GDM1 (cell line): ENCODE measurements at places on chromosomes 5 and 9.

DNA sequence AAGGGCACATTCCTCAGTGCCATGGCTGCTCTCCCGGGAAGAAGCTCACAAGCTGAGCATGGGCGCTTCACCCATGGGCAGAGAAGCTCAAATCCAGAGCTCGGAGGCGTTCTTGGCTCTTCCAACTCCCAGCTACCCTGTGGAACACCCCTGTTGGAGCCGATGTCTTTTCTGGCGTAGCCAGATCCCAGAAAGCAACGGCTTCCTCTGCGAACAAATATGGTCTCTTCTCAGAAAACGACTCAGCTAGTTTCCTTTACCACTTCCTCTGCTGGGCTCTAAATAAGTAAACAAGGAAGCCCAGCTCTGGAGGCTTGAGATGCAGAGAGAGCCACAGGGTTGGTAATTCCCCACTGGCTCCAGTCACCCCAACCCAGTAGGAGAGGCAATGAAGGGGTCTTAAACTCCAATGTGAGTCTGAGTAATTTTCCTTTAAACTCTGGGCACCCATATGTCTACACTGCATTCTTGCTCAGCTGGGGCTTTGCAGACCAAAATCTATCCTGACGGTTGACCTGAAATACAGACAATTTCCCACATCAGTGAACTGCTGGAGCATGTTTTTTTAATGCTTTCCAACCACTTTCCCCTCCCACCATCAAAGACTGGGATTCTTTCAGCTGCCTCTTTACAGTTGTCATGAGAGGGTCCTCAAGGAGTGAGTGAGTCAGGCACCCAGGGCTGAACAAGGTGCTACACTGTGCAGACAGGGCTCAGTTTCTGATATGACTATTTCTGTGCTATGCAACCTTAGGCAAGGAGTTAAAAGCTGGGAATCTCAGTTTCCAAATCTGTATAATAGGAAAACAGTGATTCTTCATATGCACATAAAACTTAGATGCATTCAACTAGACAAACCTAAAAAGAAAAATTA, at the start of gene LCP2:
Gene LCP2, minus strand, starts transcription at position 189 of the 874 bp plus-strand sequence. Its CDS starts 166 bp downstream, at position 23.
- peak; percentile 74 for DNase-seq

DNA sequence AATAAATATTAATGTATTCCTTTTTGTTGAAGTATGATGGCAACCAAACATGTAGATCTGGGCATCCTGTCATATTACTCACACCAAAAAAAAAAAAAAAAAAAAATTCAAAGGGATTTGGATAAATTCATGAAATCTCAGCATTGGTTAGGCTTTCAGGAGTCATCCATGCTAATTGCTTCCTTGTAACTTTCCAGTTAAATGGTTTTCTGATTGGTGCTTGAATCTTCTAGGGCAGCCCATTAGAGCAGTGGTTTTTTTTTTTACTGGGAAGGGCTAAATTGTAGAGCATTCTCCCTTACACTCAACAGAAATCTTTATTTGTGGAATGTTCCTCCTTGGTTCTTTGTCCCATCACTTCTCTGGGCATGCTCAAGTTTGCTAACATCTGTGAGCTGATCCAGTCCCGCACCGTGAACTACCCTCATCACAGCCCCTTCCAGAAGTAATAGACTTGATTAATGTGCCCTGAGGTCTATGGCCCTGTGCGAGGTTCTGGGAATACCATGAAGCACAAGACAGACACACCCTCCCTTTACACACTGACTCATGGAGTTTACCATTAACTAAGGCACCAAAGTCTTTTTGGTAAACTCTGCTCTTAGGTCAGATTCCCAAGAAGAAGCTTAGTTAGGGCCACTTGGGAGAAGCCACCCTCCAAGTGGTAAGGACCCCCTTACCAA, 56.0 kb downstream of the RGS3 start:
- no peak for DNase-seq

DNA sequence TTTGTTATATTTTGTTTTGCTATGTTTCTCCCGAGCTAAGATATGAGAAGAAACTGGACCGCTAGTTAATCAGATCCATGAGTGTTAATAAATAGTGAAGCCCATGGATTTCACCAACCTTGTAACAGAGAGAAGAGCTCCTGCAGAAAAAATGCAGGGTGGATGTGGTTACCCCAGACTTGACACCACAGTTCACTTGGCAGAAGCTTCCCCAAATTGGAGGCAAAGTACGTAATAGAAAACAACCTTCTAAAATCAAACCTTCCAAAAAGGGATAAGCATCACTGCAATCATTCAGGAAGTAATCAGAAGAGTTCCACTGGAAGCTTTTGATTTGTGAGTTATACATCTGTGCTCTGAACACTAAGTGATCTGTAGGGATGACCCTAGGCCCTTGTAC, 267.5 kb downstream of the ACTL7B start:
- no peak for DNase-seq

GRCh38 chr5:180171568-180172094, 37.4 kb downstream of the RASGEF1C start:
- DNase-seq, result no peak

- DNase-seq, result no peak
Observed at GRCh38 chr5:164053123-164053522, 547.7 kb downstream of the MAT2B start.

DNA sequence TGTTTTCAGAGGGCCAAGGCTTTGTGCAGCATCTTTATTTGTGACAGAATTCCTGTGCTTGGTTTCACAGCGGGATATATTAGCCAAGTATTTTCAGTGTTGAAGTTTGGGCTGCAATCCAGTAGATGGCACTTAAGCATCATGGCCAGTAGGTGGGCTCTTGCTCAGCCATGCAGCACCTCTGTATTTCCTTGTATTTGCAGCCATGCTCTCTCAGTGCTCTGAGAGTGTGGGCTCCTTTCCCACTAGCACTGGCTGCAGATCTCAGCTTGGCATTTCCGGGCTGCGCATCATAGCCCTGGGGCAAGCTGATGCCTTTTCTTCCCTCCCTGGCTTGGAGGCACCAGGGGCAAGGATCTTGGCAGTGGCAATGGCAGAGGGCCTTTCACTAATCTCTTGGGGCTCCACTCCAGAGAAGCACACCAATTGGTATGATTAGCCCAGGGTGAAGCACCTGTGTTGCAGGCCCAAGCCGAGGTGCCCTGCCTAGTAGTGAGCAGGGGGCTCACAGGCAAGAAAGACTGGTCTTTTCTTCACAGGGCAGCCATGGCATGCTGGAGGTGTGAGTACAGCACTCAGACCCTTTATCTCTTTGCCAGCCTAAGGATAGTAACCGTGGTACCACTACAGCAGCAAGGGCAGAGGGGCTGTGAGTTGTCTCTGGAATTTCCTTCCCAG, 48.3 kb downstream of the SLCO6A1 start:
- DNase-seq, result peak; percentile 44

DNA sequence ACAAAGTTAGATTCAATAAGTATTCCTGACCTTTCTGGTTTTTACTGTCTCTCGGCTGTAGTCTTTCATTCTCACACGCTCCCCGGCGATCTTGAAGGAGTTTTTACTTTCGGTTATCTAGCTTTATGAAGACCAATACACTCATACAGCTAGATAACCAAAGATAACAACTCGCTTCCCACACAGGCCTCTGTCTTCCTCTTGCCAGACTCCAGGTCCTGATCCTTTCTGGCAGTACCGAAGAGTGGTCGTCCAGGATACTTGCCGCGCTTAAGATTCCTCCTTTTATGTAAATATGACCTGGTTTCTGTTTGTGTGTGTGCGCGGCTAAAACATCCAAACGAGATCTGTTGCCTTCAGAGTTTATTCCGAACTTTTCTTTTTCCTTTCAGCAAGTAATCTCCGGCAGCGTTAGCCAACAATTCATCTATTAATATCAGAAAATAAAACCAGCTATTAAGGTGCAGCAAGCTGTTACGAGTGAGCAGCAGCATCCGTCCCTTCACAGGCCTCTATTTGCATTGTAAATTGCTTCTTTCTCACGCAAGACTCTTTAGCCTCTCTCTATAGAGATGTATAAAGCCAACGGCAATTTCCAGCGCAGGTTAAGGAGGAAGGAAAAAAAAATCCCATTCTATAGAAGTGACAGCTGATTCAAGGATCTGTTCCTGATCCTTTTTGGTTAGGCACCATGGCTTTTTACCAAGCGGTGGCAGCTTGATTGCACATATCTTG, 216.1 kb downstream of the MEF2C start:
- no peak for DNase-seq

DNA sequence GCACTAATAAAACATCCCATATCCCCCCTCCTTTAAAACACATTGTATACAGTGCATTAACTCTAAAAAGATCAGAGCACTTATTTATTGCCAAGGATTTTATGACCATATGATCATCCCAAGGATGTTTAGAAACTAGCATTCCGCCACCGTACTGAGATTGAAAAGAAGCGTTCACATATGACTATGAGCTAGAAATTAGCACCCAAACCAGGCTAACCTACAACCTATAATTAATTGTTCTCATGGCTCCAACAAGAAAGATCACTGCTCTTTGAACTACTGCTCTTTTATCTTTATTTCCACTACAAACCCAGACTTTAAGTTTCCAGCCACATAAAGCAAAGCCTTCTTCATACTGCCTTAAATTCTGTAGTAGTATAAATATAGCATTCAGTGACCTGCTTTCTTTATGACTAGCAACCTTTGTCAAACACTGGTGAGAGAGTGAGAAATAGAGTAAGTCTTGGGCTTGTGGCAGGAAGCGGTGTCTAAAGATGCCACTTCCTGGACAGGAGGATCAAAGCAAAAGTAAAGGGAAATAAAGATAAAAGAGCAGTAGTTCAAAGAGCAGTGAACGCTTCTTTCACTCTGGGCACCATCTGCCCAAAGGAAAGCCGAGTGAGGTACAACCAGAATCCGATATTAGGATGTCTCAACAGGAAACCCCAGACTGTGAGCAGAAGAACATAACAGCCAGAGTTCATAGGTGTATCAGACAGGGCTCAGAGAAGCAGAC, 151.1 kb upstream of the ERCC6L2 start:
- no peak for DNase-seq

DNA sequence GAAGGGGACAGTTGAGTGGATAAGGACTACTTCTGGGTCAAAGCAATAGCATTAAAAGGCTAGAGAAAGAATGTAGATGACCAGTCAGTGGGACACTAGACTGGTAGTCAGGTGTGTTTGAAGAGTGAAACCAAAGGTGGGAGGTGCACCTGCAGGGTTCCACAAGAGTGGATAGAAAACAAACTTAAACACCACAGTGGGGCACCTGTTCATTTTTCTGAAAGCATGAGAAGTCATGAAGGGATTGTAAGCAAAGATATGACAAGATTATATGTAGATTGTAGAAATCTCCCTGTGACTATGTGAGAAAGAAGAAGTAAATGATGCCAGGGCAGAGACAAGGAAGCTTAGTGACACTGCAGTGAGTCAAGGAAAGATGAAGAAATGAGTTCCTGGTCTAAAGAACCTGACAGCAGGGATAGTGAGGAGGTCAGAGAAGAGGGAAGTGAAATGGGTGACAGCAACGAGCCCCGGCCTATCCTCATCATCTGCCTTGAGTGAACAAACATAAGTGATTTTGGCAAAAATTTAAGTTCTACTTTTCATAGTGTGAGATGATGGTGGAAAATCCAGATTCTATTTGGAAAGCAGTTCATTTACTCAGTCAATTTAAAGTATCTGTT, 296.9 kb downstream of the TLE4 start:
- no peak for DNase-seq

GRCh38 chr5:131545845-131546244, 89.2 kb downstream of the RAPGEF6 start:
- no peak for DNase-seq

GRCh38 chr5:138339464-138339863, 1.4 kb downstream of the FAM53C start:
- DNase-seq, result no peak

- no peak for DNase-seq
Observed at GRCh38 chr5:116658141-116658540, 83.5 kb upstream of the SEMA6A start.

- no peak for DNase-seq
Observed at GRCh38 chr5:40676613-40677343, 2.9 kb upstream of the PTGER4 start.

GRCh38 chr5:128212191-128212806, 128.7 kb downstream of the SLC12A2 start:
- no peak for DNase-seq

- no peak for DNase-seq
Observed at GRCh38 chr9:4059437-4059836, 240.4 kb downstream of the GLIS3 start.

DNA sequence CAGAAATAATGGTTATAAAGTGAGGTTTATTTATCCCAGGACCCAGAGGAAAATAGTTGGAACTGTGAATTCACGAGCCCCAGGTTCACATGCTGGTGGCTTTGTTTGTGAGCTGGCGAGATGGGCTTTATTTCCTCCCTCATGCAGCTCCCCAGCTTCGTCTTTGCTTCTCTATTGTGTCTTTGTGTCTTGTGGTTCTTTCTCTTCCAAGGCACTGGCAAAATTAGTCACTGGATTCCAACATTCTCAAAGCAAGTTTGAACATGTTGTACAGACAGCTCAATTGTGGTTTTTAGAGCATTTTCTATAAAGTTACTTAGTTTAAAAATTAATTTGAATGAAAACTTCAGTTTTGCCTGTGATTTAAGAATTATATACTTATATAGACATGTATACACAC, 7.2 kb downstream of the NDUFS6 start:
- no peak for DNase-seq

- DNase-seq, result no peak
Observed at GRCh38 chr9:5384436-5384835, 44.8 kb upstream of the RLN1 start.

GRCh38 chr5:39440958-39441624, 16.3 kb upstream of the DAB2 start:
- no peak for DNase-seq

DNA sequence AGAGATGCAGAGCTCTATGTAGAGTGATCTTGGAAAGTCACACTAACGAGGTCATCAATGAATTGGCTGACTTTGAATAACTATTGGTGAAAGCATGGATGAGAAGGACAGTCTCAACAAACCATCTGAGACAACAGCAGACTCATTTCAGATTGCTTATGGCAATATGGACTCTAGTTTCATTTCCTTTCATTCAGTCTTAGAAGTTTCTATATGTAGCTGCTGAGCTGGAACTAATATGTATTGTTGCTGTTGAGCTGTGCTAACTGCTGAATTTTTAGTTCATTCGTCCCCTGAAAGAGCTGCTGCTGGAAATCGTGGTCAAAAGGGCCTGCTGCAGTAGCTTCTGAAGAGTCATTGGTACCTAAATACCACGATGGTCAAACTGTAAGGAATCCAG, 31.3 kb downstream of the TNFSF15 start:
- DNase-seq, result no peak

- no peak for DNase-seq
Observed at GRCh38 chr5:141543053-141543452, 54.2 kb downstream of the PCDHGC5 start.

- no peak for DNase-seq
Observed at GRCh38 chr5:117336208-117336607, 761.6 kb upstream of the SEMA6A start.

GRCh38 chr5:123665822-123666371, 153.9 kb downstream of the CSNK1G3 start:
- DNase-seq, result no peak

DNA sequence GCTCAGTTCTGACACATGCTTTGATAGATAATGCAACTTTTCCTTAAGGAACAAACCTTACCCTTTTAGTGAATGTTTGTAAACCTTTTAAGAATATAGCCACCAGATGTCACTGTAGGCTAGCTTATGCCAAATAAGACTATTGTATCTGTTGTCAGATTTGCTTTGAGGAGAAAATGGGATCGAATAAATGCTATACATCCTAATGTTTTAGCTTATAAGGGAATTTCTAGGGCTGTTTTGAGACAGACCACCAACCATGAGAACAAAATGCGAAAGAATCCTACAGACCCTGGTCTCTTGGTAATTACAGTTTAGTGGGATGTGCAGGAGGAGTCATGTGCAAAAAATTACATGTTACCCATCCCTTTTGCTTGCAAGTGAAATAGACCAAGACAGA, 127.6 kb upstream of the NMUR2 start:
- DNase-seq, result no peak
